C1 segment of cervical spinal cord (tissue), 14 donors: ENCODE measurements at places on chromosomes 3 and 15.
A peak's percentile ranks its signal among the peaks of the same experiment; 100 is the strongest.

DNA sequence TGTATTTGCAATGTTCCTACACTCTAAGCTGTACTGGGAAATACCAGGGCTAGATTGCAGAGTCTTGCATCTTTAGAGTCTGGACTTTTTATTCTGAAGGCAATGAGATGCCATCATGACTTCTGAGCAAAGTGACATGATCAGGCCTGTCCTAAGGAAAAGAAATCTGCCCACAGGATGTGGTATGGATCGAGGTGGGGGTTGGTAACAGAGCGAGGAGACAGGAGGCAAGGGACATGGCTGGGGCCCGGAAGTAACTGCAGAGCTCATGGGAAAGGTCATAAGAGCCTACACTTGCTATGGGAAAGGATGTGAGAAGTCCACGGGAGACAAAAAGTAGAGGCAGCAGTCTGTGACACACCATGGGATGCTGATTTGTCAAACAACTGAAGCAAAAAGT is 121.5 kb downstream of the OXNAD1 start:
- no peak for DNase-seq

- no peak for DNase-seq
These were observed 170.2 kb downstream of the KCNMB2 start for GRCh38 chr3:178706411-178706810.

GRCh38 chr3:95521396-95521795 is 1293.0 kb upstream of the EPHA6 start:
- no peak for DNase-seq

GRCh38 chr3:50649451-50649931 is 25.2 kb upstream of the DOCK3 start:
- peak; percentile 36 for DNase-seq

DNA sequence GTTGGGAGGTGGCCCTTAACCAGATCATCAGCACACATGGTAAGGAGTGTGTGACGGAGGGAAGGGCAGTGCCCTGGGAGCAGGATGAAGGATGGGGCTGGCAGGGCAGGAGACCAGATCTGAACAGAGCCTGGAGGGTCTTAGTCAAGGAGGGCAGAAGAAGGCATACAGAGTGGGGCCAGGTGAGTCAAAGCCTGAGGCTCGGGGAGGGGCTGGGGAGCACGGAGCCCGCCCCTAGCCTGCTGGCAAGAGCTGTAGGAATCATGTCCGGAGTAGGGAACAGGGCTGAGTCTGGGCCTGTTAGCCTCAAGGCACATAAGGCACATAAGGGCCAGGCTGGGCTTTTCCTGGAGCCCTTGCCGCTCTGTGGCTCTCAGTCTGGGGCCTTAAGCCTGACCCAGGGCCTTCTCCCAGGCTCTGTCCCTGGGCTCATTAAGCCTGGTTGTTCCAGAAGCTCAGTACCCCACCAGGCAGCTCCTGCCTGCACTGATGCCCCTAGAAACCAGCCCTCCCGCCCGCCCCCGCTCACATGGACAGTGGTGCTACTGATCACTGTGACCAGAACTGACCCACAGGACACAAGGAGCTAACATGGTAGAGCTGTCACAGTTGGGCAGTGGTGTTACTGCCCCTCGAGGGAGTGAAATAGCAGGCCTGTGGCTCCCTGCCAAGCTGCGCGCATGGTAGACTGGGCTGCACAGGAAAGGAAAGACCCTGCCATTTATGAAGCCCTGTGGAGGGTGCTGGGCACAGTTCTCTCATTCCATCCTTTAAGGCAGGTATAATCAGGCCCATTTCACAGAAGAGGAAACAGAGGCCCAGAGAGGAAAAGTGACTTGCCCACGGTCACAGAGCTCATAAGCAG is 14.6 kb downstream of the ISG20 start:
- DNase-seq: no peak
